ENCODE measurements at places on chromosomes 5 and 9.

DNA sequence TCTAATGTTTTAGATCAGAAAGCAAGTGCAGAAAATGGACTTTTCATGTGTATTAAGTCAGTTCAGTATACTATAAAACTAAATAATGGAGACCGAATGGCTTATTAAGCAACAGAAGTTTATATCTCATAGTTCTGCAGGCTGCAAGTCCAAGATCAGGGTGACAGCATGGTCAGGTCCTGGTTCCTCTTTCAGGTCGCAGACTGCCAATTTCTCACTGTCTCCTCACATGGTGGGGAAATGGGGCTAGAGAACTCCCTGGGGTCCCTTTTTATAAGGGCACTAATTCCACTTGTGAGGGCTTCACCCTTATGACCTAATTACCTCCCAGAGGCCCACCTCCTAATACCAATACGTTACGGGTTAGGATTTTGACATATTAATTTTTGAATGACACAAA is 48.7 kb downstream of the RICTOR start:
- no peak overlapping the region for H3K27ac ChIP-seq
- DNase-seq, result no peak
- 0 out of 2 replicates have a peak, but pooled peaks cover 2% of the 10 kb centered on the region for H3K36me3 ChIP-seq
- H3K4me1 ChIP-seq, result no peaks in the 10 kb centered on the region

- H3K27ac ChIP-seq, result no peak overlapping the region
- H3K36me3 ChIP-seq, result no peaks in the 10 kb centered on the region
- H3K4me1 ChIP-seq, result no peaks in the 10 kb centered on the region
- DNase-seq, result peak; percentile 31
- no peak overlapping the region for H3K4me3 ChIP-seq
Measured at GRCh38 chr5:93219641-93220145, 361.3 kb downstream of the NR2F1-AS1 start.

DNA sequence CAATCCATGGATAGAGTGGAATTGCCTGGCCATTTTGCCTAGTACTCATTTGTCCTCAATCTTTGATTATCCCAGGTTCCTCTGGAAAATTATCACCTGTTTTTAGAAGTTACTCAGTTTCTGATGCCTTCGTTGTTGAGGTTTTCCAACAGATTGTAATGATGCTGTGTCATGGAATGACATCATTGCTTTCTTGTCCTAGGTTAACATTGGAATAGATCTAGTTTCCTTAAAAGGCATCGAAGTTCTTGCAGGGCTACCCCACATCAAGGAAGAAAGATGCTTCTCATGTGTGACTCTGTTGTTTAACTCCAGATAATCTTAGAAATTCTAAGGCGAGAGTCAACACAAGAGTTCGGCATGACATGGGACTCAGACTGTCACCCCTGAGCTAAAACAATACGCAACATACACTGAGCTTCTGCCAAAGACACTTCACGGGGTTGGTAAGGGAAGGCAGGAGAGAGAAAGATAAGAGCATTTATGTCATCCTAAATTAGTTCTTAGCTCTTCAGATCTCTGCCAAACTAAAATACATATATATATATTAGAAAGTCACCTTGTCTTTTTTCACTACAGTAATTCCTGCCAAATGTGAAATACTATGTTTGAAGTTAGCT is 293.2 kb upstream of the WWC1 start:
- H3K27ac ChIP-seq, result no peak overlapping the region

GRCh38 chr5:151318850-151319732 is 15.5 kb upstream of the SLC36A3 start:
- H3K4me1 ChIP-seq, result no peaks in the 10 kb centered on the region
- no peak overlapping the region for H3K27ac ChIP-seq
- no peak overlapping the region for H3K4me3 ChIP-seq
- no peaks in the 10 kb centered on the region for H3K27me3 ChIP-seq
- no peaks in the 10 kb centered on the region for H3K36me3 ChIP-seq

DNA sequence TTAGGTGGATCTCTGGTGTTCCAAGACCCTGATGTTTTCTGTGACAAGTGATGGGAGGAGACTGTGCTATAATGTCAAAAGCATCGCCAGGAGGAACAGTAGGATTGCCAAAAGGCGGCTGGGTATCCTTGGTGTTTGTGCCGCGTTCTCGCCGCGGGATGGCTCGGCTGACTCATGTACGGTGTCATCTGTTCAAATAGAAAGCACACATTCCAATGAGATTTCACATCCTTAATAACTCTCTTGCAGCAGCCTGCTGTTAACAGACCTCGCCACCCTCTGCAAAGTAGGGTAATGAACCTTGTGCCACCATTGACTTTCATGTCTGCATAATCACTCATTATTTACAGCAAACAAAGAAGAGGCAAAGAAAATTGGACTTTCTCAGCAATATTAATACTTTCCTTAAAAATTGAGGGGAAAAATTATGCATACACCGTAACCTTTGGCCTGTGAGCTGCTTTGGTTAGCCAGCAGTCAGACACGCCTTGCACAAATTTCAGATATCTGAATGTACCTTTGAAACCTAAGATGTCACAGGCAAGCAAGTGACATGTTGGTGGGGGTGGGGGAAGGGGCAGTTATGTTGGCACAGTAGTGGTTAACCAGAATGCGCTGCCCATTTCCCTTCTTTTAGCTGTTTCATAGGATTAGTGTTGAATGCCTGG is 289.4 kb downstream of the EFNA5 start:
- H3K4me3 ChIP-seq, result no peak overlapping the region
- peaks cover 12% of the 10 kb centered on the region for H3K4me1 ChIP-seq
- no peak overlapping the region for H3K27ac ChIP-seq
- peaks cover 14% of the 10 kb centered on the region for H3K36me3 ChIP-seq
- H3K27me3 ChIP-seq, result no peaks in the 10 kb centered on the region

DNA sequence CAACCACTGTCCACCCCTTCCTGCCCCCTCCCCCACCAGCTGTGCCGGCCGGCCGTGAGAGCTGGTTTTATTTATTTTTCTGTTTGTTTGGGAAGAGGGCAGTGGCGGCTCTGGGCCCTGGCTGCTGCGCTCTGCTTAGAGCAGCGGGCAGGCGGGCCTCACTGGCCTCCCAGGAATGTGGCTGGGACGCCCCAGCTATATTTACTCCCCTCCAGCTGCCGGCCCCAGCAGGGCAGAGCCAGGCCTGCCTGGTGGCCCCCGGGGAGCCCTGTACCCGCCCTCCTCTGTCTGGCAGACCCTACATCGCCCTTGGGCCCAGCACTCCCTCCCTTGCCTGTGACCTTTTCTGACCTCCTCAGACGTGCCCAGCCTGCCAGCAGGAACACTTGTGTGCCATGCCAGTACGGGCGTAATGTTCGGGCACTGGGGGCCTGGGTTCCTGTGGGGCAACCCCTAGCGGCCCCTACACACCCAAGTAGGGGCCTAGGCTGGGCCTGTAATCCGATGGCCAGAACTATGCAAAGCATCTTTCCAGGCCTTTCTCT is 7.7 kb downstream of the CXXC5 start:
- peaks cover 74% of the 10 kb centered on the region for H3K4me1 ChIP-seq
- H3K4me3 ChIP-seq, result no peak overlapping the region
- no peaks in the 10 kb centered on the region for H3K27me3 ChIP-seq
- 0 out of 2 replicates have a peak, but pooled peaks cover 2% of the 10 kb centered on the region for H3K36me3 ChIP-seq
- peak; percentile 83 for DNase-seq

DNA sequence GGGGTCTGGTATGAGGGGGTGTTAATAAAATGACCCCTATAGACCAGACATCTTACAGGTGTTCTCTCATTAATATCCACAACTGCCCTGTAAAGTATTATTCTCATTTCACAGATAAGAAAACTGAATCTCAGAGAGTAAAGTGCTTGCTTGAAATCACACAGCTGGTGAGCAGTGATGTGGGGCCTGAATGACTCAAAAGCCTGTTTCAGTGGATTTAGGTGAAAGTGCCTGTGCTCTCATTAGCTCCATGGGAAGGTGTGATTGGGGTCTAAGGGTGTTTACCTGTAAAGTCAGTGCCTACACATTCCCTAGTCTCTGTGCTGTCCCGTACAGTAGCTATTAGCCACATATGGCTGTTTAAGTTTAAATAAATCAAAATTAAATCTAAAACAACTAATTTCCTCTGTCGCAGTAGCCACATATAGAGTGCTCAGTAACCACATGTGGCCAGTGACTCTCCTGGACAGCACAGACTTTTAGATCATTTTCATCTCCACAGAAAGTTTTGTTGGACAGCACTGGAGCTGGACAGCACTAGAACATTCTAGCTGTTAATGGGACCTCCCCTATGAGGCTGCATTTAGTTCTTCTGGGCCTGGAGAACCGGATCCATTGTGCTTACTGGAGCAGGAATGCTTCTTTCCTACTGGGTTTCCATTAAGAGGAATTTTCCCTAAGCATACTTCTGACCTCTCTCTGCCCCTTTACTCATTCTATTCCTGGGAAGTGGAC is 52.5 kb upstream of the SEMA6A start:
- no peak overlapping the region for H3K27ac ChIP-seq
- peaks cover 14% of the 10 kb centered on the region for H3K4me1 ChIP-seq
- H3K36me3 ChIP-seq, result no peaks in the 10 kb centered on the region
- H3K4me3 ChIP-seq, result no peak overlapping the region
- no peak for DNase-seq
- no peaks in the 10 kb centered on the region for H3K27me3 ChIP-seq

- peaks cover 24% of the 10 kb centered on the region for H3K4me1 ChIP-seq
- peaks cover 37% of the 10 kb centered on the region for H3K36me3 ChIP-seq
- peak; percentile 7 for DNase-seq
Measured at GRCh38 chr5:159175547-159175946, 33.8 kb downstream of the RNF145 start.

GRCh38 chr9:69044240-69045219 is 9.0 kb downstream of the FXN start:
- no peak for DNase-seq
- H3K36me3 ChIP-seq, result peaks cover 9% of the 10 kb centered on the region
- no peak overlapping the region for H3K4me3 ChIP-seq
- no peaks in the 10 kb centered on the region for H3K27me3 ChIP-seq
- H3K27ac ChIP-seq, result no peak overlapping the region
- no peaks in the 10 kb centered on the region for H3K4me1 ChIP-seq

DNA sequence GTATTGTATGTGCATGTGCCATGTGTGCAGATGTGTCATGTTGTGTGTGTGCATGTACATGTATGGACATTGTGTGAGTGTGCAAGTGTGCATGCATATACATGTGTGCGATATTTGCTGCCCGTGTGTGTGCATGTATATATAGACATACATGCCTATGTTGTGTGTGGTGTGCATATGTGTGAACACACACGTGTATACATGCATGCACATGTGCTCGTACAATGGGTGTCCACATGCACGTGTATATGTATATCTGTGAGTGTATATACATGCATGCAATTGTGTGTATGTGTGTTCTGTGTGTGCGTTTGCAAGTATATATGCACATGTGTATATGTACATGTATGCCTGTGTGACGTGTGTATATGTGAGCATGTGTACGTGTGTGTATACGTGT is 3.0 kb upstream of the SLC6A18 start:
- H3K4me3 ChIP-seq, result no peak overlapping the region
- no peak for DNase-seq
- H3K36me3 ChIP-seq, result no peaks in the 10 kb centered on the region
- peaks cover 1% of the 10 kb centered on the region for H3K4me1 ChIP-seq
- no peak overlapping the region for H3K27ac ChIP-seq
- H3K27me3 ChIP-seq, result no peaks in the 10 kb centered on the region

DNA sequence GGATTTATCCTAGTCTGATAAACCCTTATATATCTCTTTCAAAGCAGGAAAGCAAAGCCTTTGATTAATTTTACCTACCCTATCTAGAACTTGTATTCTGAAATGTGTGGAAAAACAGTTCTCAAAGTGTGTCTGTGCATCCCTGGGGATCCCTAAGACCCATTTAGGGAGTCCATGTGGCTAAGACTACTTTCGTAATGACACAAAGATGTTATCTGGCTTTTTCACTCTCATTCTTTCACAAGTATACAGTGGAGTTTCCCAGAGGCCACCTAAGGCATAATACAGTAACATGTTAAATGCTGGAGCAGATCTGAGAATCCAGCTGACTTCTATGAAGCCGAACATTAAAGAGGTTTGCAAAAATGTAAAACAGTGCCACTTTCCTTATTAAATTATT is 54.3 kb upstream of the TNFSF15 start:
- DNase-seq, result no peak
- no peaks in the 10 kb centered on the region for H3K36me3 ChIP-seq
- no peak overlapping the region for H3K27ac ChIP-seq
- H3K4me1 ChIP-seq, result no peaks in the 10 kb centered on the region

DNA sequence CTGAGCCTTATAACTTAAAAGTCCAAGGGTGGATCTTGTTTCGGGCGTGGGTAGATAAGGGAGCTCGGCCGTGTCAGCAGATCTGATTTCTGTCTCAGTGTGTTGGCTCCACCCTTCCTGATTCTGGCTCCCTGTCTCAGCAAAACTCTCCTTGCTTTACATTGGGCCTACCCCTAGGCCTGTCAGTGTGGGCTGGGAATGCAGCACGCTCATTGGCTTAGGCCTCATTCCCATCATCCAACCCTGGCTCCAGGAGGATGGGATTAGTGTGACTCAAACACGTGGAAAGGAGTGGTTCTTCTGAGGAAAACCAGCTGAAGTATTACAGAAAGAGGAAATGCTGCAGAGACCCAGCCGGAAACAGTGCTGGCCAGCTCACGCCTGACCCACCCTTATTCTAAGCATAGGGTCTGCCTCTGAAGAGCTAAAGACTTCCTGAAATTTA is 59.9 kb downstream of the ZFAND5 start:
- DNase-seq, result peak; percentile 91
- no peaks in the 10 kb centered on the region for H3K4me1 ChIP-seq
- H3K36me3 ChIP-seq, result no peaks in the 10 kb centered on the region
- H3K4me3 ChIP-seq, result peak overlapping the region; percentile 57

GRCh38 chr5:139190125-139190524 is 8.0 kb downstream of the SIL1 start:
- no peaks in the 10 kb centered on the region for H3K36me3 ChIP-seq
- H3K4me1 ChIP-seq, result no peaks in the 10 kb centered on the region

GRCh38 chr5:131413605-131414559 is 150.0 kb downstream of the CDC42SE2 start:
- no peaks in the 10 kb centered on the region for H3K4me1 ChIP-seq
- H3K27me3 ChIP-seq, result no peaks in the 10 kb centered on the region
- no peak for DNase-seq
- H3K27ac ChIP-seq, result no peak overlapping the region
- no peak overlapping the region for H3K4me3 ChIP-seq

DNA sequence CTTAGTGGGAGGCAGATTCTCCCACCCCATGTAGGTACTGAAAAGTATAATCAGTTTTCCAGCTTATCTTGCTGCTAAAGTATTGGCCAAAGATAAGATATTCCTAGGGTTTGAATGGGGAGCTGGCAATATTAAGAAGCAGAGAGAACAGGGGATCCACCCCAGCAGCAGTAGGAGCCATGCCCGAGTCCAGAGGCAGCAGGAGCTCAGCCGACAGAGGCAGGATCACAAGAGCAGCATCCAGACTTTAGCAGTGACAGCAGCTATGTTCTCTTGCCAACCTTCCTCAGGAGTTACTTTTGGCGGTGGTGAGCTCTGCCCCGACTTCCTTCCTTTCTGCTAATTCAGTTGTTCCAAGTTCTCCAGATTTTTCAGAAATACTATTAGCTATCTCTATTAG is 224.5 kb downstream of the GADD45G start:
- H3K4me3 ChIP-seq, result no peak overlapping the region
- no peaks in the 10 kb centered on the region for H3K4me1 ChIP-seq
- H3K27ac ChIP-seq, result no peak overlapping the region

GRCh38 chr9:131942146-131942720 is 137.4 kb downstream of the MED27 start:
- no peak for DNase-seq
- no peaks in the 10 kb centered on the region for H3K4me1 ChIP-seq
- H3K27me3 ChIP-seq, result no peaks in the 10 kb centered on the region
- no peak overlapping the region for H3K27ac ChIP-seq

- no peak overlapping the region for H3K27ac ChIP-seq
- no peak for DNase-seq
- no peak overlapping the region for H3K4me3 ChIP-seq
- H3K4me1 ChIP-seq, result no peaks in the 10 kb centered on the region
Measured at GRCh38 chr9:119677811-119678505, 308.7 kb upstream of the BRINP1 start.

GRCh38 chr5:68216245-68217046 is 890 bp downstream of the PIK3R1 start:
- peak overlapping the region; percentile 53 for H3K27ac ChIP-seq
- DNase-seq, result peak; percentile 72
- H3K4me3 ChIP-seq, result peak overlapping the region; percentile 81
- no peaks in the 10 kb centered on the region for H3K36me3 ChIP-seq

Measured in SJCRH30 (cell line).